Type B pancreatic cell (in vitro differentiated cells): ENCODE measurements at places on chromosomes 4 and X.

GRCh38 chr4:75989846-75990528 lies 758 bp downstream of the SDAD1 start:
- no peak for DNase-seq

GRCh38 chrX:8783097-8783713 lies 18.0 kb downstream of the FAM9A start:
- DNase-seq = no peak

DNA sequence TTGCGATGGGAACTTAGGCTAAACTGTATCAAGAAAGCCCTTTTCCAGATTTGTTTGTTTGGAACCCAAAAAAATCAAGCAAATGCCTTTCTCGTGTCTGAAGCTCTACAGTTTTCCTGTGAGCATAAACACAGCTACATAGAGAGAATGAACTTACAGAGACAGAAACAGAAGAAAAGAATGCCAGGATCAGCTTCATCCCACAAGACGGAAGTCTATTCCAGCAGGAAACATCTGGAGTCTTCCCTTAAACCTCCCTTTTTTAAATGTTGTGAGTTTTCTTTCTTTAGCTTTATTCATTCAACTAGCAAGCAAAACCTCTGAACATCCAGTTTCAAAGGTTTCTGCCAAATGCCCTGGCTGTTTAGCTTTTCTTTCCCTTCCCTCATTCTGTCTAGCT lies 32.6 kb upstream of the ZFP42 start:
- no peak for DNase-seq

DNA sequence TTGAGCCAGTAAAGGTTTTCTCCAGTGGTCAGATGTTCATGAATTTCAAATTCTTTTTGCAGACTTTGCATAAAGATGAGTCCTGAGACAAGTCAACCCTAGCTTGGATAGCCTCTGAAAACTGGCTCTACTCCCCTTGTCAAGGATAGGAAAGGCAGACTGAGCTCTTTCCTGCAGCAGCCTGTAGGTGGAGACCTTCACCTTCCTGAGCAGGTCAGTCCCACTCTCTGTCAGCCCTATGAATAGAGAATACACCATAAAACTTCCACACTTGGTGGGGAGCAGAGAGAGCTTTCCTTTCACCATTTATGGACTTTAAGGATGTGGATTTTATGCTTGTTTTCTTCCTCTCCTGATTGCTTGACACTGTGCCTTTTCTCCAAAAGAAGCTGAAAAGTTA lies 41.9 kb downstream of the PCDH19 start:
- no peak for DNase-seq

- DNase-seq = no peak
These were observed 412.7 kb upstream of the TENM3 start for GRCh38 chr4:181830404-181831035.

DNA sequence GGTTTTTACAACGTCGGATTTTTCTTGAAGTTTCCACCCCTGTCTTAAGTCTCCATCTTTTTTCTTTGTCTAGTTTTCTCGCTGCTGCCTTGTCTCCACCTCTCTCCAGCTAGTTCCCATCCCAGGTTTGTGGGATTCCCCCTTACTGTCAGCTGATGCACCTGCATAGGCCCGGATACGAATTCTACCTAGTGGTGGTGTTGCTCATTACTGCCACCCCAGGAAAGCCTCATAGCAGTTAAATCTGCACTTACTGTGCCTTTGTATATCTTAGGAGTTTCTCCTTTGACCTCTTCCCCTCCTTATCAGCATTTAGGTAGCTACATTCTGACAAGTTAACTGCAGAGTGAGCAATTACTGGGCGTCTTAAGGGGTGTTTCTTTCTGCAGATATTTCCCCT lies 1693.1 kb upstream of the TENM3 start:
- no peak for DNase-seq

DNA sequence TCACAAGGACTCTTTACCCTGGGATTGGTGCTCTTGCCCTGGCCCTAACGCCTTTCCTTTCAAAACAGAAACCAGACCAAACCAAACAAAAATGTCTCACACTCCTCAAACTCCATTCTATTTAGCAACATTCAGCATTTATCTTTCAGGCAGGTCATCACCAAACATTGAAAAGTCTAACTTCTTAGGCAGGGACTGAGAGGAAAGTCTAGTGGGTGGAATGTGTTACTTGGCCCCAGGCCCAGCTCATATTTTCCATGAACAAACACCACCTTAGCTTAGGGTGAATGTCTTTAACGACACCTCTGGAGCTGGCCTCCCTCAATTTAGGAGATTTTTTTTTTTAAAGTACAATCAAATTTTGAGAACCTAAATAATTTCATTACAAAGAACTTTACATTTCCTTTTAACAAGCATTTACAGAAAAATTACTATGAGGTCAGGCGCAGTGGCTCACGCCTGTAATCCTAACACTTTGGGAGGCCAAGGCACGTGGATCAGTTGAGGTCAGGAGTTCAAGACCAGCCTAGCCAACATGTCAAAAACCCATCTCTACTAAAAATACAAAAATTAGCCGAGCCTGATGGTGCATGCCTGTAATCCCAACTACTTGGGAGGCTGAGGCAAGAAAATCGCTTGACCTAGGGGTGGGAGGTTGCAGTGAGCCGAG lies 10.2 kb upstream of the N4BP2 start:
- no peak for DNase-seq

DNA sequence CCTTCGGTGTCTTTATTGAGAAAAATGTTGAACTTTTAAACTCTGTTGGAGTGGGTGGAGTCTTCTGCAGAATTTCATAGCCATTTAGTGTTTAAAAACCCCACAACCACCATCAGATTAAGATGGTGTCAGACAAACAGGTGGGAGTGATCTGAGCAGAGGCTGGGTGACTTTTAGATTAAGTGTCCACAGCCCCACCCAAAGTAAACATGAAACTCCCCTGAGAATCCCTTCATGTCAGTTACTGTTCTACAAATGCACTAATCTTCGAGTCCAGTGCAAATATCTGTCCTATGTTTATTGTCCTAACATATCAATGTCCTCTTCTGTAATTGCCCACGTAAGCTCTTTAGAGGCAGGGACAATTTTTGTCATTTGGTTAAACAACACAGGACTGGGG lies 175.6 kb upstream of the RBPJ start:
- DNase-seq = no peak

- DNase-seq = no peak
These were observed 108.0 kb upstream of the USP38 start for GRCh38 chr4:143076723-143077122.

DNA sequence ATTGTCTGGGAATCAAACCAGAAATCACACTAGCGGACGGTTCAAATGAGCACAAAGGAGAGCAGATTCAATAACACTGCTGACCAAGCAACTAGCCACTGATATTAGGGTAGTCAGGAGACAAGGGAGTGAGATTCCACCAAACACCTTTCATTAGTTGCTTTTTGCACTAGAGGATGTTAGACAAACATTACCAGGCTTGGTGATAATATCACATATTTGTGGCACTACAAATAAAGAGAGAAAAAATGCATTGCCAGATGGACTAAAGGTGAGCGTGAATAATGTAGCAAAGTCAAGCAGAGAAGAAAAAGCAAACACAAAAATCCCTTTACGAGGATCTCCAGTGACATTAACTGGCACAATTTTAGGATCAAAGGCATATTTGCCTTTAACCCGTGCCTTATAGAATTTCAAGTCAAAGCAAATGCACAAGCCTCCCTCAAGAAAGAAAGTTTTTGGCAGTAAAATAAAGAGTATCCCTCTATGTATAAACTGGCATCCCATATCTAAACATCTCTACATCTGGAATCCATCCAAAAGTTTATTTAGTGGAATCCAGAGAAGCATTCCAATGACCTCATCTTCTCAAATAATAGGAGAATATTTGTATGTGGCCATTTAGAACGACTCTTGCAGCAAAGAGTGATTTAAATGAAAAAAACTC lies 290.9 kb downstream of the KCTD8 start:
- DNase-seq = no peak

DNA sequence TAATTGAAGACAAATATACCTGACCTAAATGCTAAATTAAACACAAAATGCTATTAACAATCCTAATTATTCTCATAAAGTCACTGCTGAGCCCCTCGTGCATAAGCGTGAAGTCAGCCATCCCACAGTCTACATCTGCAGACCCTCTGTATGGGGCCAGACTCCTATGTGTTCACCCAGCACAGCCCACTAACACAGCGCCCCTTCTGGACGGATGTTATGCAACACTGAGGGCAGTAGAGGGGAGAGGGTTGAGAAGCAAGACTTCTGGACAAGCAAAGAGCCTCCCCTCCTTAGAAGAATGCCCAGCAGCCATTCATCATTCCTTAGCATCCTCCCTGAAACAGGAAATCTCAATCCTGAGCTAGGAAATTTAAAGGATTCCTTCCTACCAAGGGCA lies 7.9 kb downstream of the TRPC3 start:
- DNase-seq = no peak

DNA sequence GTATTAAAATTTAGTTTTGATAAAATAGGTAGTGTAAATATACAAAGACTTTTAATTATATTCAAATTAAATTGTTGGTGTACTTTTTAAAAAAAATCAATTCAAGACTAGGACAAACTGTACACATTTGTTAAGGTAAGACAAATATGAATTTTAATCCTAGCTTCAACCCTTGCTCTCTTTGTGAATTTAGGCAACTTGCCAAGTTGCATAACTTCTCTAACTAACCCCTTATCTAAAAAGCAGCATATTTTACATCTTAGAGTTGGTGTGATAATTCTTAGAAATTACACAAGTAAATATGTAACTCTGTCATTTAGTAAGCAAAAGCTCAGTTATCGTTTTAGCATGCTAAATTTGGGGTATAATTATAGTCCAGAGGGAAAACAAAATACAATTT lies 78.1 kb upstream of the FSTL5 start:
- no peak for DNase-seq

DNA sequence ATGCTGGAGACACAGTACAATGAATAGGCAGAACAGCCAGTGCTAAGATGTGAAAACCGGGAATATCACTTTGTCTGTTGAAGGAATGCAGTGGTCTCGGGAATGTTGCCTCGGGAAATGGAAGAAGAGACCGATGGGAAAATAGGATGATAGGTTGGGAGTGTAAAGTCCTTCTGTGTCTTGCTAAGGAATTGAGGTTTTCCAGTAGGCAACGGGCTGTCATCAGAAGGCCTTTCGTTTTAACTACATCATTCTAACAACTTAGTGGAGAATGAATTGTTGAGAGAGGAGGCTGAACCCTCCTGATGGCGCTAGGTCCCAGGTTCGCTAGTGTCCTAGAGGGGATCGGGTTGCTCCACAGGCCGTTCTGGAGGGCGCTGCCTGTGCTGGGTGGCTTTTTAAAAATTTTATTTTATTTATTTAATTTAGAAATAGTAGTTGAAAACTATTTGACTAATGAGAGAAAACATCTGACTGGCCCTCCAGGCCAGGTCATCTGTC lies 730 bp downstream of the VBP1 start:
- no peak for DNase-seq

- DNase-seq = no peak
These were observed 118.9 kb upstream of the SLC34A2 start for GRCh38 chr4:25536564-25537320.

GRCh38 chr4:35229021-35229420 lies 1015.3 kb downstream of the ARAP2 start:
- DNase-seq = no peak

DNA sequence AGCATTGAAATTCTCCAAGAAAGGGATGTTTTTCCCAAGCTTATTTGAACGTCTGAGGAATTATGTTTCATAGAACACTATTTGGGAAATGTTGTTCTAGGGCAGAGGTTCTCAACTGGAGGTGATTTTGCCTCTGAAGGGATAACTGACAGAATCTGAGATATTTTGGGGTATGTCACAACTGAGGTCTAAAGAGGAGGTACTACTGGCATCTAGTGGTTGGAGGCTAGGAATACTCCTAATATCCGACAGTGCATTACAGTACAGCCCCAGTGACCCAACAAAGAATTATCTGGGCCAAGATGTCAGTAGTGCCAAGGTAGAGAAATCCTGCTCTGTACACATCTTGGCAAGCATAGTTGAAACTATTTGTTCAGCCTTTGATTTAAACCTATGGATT lies 6.4 kb downstream of the HSPA4L start:
- no peak for DNase-seq

GRCh38 chrX:11881485-11882170 lies 123.6 kb downstream of the MSL3 start:
- DNase-seq = no peak

GRCh38 chr4:5863461-5864113 lies 29.3 kb downstream of the CRMP1 start:
- DNase-seq = no peak

DNA sequence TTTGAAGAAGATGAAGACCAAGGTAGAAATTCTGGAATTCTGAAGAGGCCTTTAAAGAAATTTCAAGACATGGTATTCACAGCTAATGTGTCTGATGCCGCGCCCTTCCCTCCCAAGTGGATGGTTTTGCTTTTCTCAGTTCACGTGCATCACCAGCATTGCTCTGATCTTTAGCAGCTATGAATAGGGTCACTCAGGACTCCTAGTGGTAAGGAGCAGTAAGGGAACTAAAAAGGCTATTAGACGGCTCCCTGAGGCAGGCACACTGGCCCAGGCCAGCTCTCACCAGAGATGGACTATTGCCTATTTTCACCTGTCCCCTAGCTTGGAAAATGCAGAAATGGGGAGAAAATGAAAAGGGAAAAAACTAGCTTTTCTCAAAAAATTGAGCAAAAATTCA lies 447.5 kb upstream of the RASGEF1B start:
- DNase-seq = no peak

DNA sequence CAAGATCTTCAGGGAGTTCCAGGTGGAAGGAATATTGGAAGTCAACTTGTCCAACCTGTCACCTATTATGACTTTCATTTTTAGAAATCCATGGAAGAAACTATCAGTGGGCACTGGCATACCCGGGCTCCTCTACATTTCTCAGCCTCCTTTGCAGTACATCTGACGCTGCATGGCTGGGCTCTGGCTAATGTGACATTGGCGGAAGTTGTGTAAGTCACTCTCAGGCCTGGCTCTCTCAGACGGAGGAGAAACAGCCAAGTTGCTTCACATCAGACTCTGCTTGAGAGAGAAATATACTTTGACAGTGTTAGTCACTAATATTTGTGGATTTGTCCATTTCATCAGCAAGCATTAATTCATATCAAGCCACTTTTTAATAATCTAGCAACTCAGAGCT lies 4.5 kb downstream of the DCHS2 start:
- no peak for DNase-seq

- no peak for DNase-seq
These were observed 209.0 kb downstream of the PPARGC1A start for GRCh38 chr4:23680671-23681518.

DNA sequence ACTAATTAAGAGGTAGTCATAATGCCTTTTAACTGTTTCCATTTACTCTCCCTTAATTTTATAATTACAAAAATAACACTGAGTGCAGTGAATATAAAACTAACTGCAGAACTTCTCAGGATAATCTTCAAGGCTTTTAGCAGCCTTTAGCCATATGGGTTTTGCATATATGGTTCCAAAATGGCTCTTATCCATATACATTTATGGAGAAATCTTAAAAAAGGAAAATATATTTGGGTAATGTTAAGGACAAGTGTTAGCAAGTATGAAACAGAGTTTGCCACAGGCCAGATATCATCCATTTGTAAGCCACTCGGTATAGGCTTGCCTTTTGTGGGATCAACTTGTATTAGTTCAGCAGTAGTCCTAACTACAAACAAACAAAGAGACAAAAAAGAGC lies 423.4 kb downstream of the PDHA2 start:
- DNase-seq = no peak

- no peak for DNase-seq
These were observed 16.9 kb downstream of the PLP1 start for GRCh38 chrX:103793545-103793940.
